ENCODE measurements at places on chromosomes 11 and 22.

GRCh38 chr22:45867118-45867905, 109.7 kb downstream of the WNT7B start:
- no peak for DNase-seq

GRCh38 chr11:67392183-67392715, 463 bp downstream of the RAD9A start:
- DNase-seq = peak; percentile 40

- DNase-seq = no peak
These were observed 4.5 kb downstream of the ARVCF start for GRCh38 chr22:20011993-20012740.

GRCh38 chr22:48806227-48806781, 1021.4 kb downstream of the BRD1 start:
- no peak for DNase-seq

DNA sequence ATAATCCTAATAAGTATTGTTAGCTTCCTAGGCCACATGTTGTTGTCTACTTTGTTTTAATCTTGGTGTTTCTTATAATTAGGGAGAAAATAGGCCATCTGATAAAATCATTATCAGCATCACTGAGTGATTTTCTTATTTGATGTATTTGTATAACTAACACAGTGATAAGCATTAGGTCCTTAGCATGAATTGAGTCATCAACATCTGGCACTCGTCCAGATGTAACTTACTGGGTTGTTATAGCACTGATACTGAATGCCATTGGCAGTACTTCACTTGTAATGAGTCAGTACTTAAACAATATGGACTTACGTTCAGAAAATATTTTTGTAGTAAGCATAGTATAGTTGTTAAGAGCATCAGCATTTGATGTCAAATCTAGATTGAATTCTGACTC, 16.2 kb downstream of the API5 start:
- DNase-seq = peak; percentile 91

All from RKO (cell line).